Activated CD8-positive, alpha-beta memory T cell treated with anti-CD3 and anti-CD28 coated beads for 24 hours (primary cell): ENCODE measurements at places on chromosomes 12 and 14.
A peak's percentile ranks its signal among the peaks of the same experiment; 100 is the strongest.

DNA sequence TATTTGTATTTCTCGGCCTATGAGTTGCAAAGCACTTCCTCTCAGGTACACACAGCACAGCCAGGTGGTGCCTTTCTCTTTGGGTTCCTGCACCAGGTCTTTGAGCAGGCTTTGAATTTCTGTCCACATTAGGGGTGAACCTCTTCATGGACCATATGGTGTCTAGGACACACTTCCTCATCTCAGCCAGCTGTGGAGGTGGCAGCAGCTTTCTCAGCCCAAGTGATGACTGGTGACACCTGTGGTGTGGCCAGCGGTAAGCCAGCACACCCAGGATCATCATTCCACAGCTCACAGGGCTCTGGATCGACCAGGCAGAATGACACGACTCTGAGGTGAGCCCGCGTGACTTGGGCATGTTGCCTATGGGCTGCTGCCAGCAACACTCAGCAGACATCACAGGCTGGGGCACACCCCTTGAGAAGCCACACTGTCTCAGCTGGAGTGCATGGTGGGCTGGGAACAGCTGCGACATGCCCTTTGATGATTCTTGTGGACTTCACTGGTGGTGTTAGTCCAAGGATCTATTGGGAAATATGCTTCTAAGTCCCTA lies 36.8 kb downstream of the SLC5A8 start:
- no peak for DNase-seq

- no peak for DNase-seq
Observed at GRCh38 chr14:51478175-51478621, 173.5 kb upstream of the FRMD6 start.

GRCh38 chr12:29883525-29883924 lies 99.8 kb upstream of the TMTC1 start:
- no peak for DNase-seq

- DNase-seq, result no peak
Observed at GRCh38 chr14:75123991-75124390, 2.9 kb downstream of the NEK9 start.

GRCh38 chr12:121110211-121110940 lies 22.3 kb upstream of the P2RX7 start:
- peak; percentile 83 for DNase-seq

DNA sequence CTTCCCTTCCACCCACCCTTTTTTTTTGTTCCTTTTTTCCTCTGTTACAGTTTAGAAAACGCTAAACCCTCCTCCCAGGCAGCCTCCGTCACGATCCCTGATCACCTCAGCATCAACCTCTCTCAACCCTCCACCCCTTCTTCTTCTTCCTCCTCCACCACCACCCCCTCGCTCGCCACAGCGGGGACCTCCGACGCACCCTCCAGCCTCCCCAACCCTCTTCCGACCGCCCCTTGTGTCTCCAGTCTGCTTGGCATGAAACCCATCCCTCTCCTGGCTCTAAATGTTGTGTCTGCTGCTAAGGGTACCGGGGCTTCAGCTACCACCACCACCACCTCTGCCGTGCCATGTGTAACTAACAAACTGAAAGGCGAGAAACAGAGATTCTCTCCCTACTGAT lies 22.9 kb downstream of the PCBP2 start:
- DNase-seq, result no peak

DNA sequence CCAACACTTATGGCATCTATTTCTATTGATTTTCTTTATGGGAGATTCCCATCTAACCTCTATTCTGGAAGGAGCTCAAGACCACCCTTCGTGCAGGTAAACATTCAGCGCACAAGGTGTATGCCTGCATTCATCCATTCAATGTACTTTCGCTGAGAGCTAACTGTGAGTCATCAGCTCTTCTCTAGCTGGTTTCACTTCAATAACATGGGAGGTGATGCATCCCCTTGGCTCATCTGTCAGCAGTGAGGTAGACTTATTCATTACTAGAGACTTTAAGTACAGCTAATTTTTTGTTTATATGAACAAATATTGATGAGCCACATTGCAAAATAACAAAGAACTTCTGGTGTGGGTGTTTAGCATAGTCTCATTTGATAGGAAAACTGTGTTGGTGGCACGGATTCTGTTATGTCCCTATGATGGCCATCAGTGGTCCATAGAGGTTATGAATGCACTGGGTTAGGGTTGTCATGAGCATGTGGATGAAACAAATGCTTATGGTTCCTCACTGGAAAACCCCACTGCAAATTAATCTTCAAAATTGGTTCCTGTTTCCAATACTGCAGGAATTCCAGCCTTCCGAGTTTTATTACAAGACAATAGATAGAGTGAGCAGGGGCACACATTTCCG lies 1151.0 kb downstream of the BCL11B start:
- no peak for DNase-seq

- DNase-seq, result no peak
Observed at GRCh38 chr12:83261998-83262397, 575.3 kb downstream of the TMTC2 start.

- no peak for DNase-seq
Observed at GRCh38 chr12:34390171-34390841, 368.0 kb downstream of the ALG10 start.

DNA sequence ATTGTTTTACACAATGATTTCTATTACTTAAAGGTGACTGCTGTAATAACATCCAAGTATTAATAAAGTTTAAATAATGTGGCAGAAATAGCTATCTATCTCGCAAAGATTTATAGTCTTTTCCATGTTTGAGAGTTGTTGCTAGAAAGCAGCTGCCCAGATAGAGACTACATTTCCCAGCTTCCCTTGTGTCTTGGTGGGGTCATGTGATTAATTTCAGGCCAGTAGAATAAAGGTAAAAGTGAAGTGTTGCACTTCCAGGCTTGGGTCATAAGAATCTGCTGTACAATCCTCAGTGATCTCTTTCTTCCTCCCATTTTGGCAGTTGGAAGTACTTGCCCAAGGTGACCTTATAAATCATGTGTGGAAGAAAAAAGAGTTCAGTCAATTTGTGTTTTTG lies 449.7 kb upstream of the USP15 start:
- DNase-seq, result no peak

DNA sequence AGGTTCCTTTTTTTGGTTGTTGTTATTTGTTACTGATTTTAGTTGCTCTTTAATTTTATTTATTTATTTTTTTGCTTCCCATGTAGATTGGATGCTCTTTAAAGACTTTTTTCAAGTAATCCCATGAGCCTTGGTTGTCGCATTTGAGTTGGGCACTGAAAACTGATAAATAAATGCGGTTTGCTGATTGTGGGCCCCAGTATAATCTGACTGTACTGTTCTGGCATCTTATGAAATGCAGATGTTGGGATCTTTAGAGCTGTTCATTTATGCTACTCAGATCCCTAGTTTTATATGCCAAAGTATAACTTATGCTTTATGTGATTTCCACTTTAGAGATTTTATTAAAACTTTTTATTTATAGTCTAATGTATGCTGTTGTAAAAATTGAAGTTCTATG lies 33.3 kb downstream of the WNK1 start:
- no peak for DNase-seq

- peak; percentile 71 for DNase-seq
Observed at GRCh38 chr12:48296586-48297282, 54.0 kb downstream of the ZNF641 start.

- DNase-seq, result no peak
Observed at GRCh38 chr12:57474862-57475261, 4.8 kb downstream of the ARHGAP9 start.

GRCh38 chr14:75934998-75935628 lies 46.7 kb downstream of the TGFB3 start:
- no peak for DNase-seq

- no peak for DNase-seq
Observed at GRCh38 chr14:102272392-102272791, 32.6 kb downstream of the MOK start.

- no peak for DNase-seq
Observed at GRCh38 chr12:50110127-50110761, 1.8 kb upstream of the COX14 start.

DNA sequence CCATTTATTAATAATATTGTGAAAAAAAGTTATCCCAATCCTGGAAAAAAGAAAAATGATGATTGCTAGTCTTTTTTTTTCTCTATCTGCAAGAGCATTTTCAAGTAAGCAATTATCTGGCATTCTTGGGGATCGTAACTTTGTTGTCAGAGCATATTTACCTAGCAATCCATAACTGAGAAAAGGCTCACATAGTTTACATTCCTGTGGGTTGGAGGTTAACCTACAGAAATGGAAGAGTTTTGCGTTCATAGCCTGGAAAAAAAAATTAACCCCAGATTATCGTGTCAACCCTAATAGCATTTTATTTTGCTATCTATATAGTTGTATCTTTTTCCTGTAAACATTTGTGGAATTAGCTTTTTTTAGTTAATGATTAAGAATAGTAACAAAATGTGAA lies 292.3 kb downstream of the DAD1 start:
- DNase-seq, result no peak

- peak; percentile 66 for DNase-seq
Observed at GRCh38 chr12:9906873-9907272, 25.3 kb downstream of the CLEC2A start.

DNA sequence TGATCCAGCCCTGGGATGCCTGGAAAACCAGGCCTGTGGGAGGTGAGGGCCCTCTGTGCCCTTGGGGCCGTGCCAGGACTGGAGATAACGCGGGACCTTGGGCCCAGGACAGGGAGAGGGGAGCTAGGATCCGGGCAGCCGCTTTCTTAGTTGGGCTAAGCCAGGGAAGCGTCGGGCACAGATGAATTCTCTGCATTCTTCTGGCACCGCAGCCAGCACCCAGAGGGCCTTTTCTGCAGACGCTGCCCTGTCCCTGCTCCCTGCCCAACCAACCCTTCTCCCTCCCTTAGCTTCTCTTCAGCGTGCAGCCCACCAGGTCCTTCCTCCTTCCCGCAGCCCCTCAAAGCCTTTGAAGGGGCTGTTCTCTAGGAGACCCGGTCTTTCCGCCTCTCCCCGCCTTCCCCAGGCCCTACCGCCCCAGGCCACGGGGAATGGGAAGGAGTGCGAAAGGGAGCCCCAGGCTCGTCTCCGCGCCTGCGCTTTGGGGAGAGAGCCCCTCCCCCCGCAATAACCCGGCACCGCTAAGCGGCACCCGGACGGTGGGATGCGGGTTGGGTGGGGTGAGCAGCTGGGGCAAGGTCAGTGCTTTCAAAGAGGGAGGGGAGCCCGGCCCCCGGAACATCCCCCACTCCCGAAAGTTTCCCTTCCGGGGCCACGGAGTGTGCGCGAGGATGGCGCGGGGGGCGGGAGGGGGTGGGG lies 663 bp downstream of the NCKAP5L start:
- DNase-seq, result peak; percentile 78

DNA sequence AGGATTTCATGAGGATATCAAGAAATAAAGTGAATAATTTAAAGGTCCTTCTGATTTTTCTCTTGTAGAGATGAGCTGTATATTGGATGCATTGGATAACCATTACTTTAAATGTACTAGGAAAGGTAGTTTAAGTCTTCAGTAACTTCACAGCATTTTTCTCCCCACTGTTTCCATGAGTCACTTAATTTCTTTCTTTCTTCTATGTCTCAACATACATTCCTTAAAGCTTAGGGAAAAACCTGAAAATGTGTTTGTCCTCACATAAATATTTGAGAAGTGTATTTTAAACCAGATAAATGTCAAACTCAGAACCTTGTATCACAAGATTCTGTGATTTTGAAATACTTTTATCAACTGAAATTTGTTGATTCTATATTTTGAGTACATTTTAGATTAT lies 1970.2 kb upstream of the FLRT2 start:
- DNase-seq, result no peak

- DNase-seq, result no peak
Observed at GRCh38 chr12:94762259-94762942, 112.0 kb upstream of the TMCC3 start.

- no peak for DNase-seq
Observed at GRCh38 chr12:109772622-109773321, 59.1 kb downstream of the FAM222A start.

DNA sequence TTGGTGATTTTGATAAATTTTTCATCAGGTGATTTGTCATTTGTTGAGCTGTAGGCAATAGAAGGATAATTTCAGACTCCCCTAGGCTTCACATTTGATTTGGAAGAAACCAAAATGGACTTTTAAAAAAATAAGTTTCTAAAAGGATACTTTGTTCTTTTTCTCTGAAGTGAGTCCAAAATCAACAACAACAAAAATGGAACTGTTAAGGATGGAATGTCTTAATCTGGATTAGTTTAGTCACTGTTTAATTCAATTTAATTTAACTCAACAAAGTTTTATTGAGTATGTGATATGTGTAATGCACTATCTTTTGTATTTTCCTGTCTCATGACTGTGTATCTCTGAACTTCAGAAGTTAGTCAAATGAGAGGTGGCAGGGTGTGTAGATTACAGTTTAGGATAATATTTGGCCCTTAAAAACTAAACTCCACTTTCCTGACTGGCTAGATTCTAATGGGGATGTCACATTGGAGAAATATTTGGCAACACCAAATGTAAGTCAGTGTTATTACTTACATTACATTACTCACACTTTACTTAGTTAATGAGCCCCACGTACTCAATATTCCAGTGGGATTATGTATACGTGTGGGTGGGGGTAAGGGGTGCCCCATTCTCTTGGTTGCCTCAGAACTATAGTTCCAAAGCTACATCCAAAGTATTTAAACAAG lies 209.7 kb downstream of the BCAT1 start:
- no peak for DNase-seq

DNA sequence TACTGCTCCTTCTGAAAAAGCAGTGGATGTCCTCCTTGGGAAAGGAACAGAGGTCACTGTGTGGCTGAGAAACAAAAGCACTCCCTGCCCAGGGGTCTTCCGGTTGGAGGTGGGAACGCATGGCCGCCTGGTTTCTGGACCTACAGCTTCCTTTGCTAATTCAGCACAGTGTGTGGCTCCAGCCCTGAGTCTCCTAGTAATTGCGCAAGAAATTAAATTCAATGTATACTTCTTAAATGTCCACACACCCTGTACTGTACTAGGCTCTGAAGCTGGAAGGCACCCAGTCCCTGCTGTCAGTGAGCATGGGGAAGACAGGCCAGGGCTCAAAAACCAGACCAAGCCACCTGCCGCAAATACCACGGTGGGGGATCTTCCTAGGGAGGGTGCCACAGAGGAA lies 13.4 kb downstream of the SLC24A4 start:
- no peak for DNase-seq

DNA sequence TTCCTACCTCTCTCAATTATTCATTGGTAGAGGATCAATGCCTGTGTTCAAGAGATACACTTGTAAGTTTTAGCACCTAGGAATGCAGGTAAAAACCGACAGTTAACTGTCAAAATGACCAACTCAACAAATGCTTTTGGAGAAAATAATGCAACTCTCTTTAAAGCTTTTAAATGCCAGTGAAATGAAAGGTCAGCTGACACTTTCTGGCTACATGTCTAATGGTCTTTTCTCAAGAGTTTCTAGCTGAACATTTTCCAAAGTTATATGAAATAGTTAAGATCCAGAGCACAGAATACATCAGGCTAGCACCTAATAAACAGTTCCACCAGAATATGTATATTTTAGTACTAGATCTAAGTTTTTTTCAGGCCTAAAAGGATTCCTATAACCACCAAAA lies 2.0 kb downstream of the CSRNP2 start:
- no peak for DNase-seq
